Fibroblast of upper back skin (primary cell): ENCODE measurements at places on chromosomes 6 and 20.

DNA sequence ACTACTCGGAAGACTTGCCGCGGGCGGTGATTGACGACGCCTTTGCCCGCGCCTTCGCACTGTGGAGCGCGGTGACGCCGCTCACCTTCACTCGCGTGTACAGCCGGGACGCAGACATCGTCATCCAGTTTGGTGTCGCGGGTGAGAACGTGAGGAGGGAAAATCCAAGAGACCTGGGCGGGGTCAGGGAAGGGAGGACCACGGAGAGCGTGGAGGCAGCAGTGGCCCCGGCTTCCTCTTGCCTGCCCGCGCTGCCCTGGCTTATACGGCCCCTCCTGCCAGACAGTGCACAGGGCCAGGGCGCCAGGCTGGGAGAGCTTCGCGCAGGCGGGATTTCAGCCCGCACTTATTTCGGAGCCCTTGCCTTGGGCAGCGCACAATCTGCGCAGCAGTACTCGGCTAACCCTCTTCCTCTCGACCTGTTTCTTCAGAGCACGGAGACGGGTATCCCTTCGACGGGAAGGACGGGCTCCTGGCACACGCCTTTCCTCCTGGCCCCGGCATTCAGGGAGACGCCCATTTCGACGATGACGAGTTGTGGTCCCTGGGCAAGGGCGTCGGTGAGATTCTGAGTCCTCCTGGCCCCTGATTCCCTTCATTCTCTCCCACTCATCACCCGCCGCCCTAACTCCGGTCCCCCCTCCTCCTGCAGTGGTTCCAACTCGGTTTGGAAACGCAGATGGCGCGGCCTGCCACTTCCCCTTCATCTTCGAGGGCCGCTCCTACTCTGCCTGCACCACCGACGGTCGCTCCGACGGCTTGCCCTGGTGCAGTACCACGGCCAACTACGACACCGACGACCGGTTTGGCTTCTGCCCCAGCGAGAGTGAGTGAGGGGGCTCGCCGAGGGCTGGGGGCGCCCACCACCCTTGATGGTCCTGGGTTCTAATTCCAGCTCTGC lies 2.0 kb downstream of the MMP9 start:
- no peak for DNase-seq

GRCh38 chr20:23142162-23143050 lies 56.3 kb upstream of the CD93 start:
- DNase-seq = no peak

DNA sequence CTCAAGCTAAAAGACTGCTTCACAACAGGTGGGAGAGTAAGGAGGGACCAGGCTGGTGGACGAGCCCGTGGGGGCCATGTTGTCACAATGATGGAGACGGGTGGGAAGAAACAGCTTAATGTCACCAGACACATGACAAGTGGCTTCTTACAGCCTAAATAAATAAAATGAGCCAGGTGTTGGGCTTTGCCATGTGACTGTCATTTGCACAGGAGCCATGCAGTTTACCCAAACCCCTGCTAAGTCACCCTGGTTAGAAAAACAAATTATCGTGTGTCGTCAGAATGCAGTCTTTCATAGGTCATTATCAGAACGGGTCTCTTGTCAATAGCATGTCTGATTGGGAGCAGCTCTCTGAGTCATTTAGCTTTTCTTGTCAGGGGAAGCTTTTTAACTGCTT lies 18.5 kb downstream of the BTBD3 start:
- no peak for DNase-seq

GRCh38 chr20:5895626-5896025 lies 54.7 kb downstream of the TRMT6 start:
- no peak for DNase-seq

GRCh38 chr20:38722683-38723016 lies 1.6 kb upstream of the SLC32A1 start:
- no peak for DNase-seq

GRCh38 chr6:106102034-106102433 lies 15.9 kb downstream of the PRDM1 start:
- no peak for DNase-seq

- DNase-seq = no peak
These were observed 15.0 kb downstream of the BPHL start for GRCh38 chr6:3133515-3133914.

DNA sequence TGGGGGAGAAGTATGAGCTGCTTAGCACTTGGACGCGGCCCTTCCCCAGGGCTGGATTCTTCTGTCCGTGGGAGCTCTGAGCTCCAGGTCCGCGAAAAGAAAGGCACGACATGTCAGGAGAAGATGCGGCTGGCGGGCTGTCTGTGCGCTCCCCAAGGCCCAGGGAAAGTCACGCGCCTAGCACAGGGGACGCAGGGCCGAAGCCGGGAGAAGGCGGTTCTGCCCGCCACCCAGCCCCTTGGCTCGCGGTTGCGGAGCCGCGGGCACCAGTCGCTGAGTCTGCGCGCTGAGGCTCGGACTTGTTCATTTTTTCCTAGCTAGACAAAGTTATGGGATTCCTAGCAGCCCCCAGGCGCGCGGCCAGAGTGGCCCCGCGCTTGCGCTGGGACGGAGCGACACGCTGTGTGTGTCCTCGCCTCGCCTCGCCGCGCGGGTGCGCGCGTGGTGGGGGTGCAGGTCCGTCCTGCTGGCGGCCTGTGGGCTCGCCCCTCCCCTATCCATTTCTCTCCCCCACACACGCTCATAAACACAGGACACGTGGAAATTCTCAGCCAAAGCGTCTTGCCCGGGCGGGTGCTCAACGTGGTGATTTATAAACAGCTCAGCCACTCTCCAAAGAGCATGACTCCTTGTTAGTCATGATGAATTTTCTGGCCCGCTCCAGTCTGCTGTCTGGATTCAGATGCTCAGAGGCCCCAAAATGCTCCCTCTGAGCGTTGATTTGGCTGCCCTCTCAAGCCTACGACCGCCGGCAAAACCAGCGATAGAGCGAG lies 1.9 kb upstream of the POU3F2 start:
- DNase-seq = peak; percentile 71

- DNase-seq = no peak
These were observed 9.9 kb downstream of the FOXF2 start for GRCh38 chr6:1399085-1399780.

DNA sequence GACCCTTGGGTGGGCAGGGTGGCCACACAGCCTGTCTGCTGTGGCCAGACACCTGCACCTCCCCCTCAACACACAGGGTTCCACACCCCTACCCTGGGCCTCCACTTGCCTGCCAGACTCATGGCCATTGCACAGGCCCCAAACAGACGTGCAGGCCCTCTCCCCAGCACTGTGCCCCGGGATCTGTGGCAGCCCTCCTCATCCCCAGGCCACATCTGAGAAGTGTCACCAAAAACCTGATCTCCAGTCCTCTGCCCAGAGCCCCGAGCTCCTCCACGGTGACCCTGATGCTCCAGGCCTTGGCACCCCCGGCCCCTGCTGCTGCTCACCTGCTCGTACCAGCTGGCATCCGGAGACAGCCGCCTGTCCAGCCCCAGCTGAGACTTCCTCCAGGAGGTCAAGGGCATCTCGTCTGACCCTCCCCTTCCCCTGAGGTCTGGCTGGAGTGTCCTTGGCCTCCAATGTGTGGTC lies 160.1 kb downstream of the DLL1 start:
- DNase-seq = no peak

DNA sequence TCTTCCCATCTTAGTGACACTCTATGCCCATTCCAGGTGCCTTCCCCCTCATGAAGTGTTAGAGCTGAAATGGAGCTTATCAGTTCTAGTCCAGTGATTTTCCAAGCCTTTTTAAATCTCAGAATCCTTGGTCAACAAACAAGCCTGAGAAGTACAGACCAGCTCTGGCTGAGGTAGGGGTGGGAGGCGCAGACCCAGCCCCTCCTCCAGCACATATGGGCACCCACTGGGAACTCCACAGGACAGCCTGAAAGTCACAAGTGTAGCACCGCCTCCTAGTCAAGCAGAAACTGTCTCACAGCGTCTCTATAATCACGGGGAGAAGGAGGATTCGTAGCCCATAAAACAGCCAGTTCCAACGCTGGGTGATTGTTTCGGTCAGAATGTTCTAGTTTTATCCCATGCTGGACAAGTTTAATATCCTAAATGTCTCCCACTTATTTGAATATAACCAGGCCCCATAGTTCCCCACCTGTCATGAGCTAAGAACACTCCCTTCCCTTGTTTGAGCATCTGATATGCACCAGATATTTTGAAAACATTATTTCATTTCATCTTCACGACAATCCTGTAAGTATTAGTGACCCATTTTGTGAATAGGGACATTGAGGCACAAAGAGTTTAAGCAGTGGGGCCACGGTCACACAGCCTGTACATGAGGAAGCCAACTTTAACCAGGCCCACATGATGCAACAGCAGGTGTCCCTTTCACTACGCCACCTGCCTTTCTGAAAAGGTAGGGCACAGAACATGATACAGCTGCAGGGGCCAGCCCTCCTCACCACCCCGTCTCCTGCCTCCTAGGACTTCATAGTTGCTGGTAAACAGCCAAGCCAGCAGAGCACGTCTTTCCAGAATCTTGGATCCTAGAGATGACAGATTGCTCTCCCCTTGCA lies 40.1 kb downstream of the TRAF3IP2 start:
- DNase-seq = no peak

GRCh38 chr20:6006603-6006949 lies 47.3 kb downstream of the LRRN4 start:
- DNase-seq = no peak

- no peak for DNase-seq
These were observed 24.4 kb downstream of the ARG1 start for GRCh38 chr6:131597446-131597845.

- no peak for DNase-seq
These were observed 12.4 kb downstream of the MAFB start for GRCh38 chr20:40676491-40677269.

- DNase-seq = no peak
These were observed 117.8 kb upstream of the SUPT3H start for GRCh38 chr6:45495429-45496084.

DNA sequence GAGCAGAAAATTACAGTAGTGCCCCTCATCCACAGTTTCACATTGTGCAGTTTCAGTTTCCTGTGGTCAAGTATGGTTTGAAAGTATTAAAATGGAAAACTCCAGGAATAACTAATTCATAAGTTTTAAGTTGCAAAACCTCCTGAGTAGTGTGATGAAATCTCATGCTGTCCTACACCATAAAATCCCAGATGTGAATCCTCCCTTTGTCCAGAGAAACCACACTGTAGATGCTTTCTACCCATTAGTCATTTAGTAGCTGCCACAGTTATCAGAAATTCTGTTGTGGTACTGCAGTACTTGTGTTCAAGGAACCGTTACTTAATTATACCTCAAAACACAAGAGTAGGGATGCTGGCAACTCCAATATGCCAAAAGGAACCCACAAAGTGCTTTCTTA lies 74.7 kb downstream of the PTCHD4 start:
- DNase-seq = peak; percentile 84

GRCh38 chr6:16168121-16168520 lies 39.2 kb downstream of the MYLIP start:
- DNase-seq = no peak

DNA sequence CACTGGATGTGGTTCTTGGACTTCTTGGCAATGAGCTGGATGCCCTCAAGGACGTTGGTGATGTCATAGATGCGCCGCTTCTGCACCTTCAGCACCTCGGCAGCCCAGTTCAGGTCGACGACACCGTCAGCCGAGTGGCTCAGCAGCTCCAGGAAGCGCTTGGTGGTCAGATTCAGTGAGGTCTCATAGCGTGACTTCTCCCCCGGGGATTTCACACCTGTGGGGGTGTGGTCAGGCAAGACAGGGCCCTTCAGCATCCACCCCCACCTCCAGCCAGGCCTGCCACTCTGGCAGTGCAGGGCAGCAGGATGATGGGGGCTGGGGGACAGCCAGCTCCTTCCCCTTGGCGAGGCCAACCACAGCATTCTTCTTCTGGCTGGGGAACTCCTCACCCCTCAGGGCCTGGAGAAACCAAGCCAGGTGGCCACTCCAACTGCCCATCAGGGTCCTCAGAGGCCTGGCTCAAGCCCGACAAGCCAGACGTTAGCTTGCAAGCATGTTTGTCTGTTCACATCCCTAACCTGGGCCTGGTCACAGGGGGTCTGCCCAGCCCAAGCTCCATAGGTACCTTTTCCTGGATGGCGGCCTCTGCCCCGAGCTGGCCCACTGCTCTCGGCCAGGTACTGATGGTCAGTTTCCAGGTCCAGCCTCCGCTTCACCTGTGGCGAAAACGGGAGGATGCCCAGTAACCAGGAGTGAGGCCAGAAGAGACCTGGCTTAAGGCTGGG lies 5.7 kb upstream of the NECAB3 start:
- DNase-seq = no peak
